Renal cortex interstitium (tissue), 15 donors: ENCODE measurements at places on chromosomes 13 and 19.

- DNase-seq = no peak
These were observed 126.9 kb downstream of the SIPA1L3 start for GRCh38 chr19:38033658-38034491.

DNA sequence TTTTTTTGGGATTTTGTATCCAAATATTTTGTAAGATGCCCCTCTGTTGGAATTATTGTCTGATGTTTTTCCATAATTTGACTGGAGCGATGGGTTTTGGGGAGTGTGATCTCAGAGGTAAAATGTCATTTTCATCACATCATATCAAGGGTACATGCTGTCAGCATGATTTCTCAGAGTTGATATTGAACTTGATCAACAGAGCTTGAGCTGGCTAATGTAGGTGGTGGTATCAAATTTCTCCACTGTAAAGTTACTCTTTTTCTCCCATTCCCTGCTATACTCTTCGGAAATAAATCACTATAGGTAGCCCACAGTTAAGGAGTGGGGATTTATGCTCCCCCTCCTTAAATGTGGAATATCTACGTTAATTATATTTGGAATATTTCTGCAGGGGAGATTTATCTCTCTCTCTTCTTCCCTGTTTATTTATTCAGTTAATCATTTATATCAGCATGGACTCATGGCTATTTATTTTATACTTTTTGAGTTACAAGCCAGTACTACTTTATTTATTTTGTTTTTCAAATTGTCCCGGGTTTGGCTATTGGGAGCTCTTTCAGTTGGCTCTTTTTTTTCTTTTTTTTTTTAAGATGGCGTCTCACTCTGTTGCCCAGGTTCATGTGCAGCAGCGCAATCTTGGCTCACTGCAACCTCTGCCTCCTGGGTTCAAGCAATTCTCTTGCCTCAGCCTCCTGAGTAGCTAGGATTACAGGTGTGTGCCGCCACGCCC, 8.8 kb downstream of the SETDB2 start:
- no peak for DNase-seq

DNA sequence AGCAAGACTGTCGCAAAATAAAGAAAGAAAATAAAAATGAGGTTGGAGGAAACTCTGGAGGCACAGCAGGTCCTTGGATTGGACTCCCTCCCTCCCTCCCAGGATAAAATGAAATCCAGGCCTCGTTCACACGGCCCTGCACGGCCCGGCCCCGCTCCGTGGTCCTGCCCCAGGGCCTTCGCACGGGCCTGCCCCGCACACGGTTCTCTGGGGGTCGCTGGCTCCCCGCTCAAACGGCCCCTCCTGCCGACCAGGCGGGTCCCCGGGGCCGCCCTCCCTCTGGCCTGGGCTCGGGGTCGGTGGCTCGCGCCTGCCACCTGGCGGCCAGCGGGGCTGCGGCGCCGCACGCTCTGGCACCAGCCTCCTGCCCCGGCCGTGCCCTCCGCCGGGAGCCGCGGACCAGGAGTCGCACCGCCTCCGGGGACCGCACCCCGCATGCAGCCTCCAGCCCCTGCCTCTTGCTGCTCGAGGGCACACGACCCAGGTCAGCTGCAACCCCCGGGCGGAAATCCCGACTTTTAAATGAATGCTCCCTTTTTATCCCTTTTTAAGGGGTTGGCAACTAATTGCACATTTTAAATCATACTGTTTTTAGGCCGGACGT, 1.5 kb upstream of the WDR18 start:
- DNase-seq = no peak

DNA sequence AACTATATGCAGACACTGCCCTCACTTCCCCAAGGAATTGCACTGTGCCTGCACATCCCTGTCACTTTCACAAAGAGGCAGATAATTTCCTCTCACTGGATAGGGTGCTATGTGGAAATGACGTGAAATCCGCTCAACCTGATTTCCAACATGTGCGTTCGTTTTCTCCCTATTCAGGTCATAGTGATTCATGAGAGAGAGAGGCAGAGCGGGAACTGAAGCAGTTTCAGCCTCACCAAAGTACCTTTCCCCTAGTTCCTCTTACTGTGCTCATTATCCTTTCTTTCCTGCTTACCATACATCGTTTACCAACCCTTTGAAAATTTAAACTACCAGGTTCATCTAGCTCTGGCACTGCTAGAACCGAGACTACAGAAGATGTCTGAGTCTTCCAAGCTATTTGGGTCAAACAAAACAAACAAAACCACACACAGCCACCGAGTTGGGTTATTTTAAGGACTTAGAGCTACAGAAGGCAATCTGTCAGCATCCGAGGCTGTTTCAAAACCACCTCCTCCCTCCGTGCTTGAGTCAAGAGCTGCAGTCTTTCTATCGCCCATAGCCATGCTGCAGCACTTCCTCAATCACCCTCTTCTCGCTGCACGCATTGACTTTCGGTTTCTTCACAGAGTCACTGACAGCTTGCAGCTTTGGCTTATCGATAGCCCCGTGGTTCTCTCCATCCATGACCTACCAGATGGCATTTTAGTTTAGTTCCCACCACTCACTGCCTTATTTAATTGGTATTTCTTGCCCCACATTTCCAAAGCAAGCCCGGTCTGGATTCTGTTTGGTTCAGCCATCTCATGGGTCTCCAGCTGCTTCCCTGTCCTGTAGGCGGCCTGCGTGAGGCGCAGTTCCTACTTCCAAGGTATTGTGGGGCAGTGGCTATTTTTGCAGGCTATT, 1395.8 kb downstream of the EFNB2 start:
- no peak for DNase-seq

DNA sequence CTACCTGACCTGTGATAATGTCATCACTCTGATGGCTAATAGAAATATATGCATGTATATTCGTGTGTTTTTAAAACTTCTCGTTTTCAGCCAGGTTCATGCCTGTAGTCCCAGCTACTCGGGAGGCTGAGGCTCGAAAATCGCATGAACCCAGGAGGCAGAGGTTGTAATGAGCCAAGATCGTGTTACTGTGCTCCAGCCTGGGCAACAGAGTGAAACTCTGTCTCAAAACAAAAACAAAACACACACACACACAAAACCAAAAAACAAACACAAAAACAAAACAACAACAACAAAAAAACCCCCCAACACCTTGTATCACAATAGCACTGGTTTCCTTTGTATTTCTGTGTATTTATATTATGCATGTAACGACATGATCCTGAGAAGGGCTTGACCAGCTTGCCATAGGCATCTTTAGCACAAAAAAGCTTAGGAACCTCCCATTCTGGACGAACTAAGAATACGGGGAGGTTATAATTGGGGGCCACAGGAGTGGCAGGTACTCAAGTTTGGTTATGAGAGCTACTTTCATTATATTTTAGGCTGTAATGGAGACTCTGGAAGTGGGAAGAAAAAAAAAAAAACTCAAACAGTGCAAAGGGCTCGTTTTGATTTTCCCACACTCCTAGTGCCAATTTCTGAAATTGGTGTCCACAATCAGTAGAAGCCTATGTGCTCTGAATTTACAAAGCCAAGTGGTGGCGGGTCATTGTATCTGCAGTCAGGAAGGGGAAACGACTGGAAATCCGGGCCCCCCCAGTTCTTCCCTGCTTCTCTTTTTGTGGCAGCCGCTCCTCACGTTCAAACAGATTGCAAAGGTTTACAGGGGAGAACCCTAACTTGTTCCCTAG, 1.2 kb upstream of the ACP7 start:
- DNase-seq = no peak

GRCh38 chr13:29758531-29759114, 91.8 kb downstream of the UBL3 start:
- DNase-seq = no peak

GRCh38 chr13:40385858-40386180, 280.6 kb downstream of the FOXO1 start:
- no peak for DNase-seq

GRCh38 chr19:10173527-10173926, 21.2 kb downstream of the DNMT1 start:
- DNase-seq = no peak

DNA sequence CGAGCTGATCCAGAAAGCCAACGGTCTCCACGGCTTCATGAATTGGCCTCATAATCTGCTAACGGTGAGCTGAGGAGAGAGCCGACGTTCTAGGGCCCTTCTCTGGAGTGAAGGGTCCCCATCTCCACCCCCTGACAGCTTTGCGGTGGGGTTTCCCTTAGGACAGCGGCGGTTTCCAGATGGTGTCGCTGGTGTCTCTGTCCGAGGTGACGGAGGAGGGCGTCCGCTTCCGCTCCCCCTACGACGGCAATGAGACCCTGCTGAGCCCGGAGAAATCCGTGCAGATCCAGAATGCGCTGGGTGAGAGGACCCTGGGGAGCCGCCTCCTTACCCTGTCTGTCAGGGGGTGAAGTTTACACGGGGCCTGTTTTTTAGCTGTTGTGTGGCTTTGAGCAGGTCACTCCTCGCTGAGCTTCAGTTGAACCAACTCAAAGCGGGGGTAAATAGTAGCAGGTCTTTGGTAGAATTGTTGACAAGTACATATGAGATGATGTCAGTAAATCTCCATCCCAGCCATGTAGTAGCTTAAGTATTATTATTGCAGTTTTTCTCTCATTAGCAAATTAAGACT, 801 bp downstream of the QTRT1 start:
- DNase-seq = no peak

DNA sequence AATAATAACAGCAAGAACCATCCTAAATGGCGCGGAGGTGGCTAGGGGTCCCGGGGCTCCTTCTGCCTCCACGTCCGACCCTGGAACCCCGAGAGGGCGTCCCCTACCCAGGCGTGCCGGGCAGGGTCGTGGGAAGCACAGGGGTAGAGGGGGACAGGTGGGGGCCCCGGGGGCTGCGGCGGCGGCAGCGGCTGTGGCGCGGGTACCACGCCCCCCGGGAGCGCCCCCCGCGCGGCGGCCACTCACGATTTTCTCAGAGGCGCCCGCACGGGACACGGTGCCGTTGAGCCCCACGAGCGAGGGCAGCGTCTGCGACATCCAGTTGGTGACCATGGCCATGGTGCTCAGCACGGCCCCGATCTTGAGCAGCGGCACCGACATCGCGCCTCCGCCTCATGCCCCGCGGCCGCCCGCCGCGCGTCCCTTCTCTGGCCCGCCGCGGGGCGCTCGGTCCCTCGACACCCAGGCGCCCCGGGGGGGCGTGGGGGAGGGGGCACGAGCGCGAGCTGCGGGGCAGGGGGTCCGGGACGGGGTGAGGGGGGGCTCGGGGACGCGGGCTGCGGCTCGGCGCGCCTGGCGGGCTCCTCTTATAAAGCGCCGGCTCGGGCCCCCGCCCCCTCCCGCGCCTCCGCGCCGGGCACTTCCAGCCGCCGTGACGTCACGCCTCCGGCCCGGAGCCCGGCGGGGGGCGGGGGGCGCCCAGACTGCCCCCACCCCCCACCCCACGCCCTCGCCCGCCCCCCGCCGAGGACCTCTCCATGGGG, 22.9 kb downstream of the OLFM2 start:
- DNase-seq = no peak

GRCh38 chr13:99327126-99327525, 19.9 kb upstream of the GPR183 start:
- no peak for DNase-seq

DNA sequence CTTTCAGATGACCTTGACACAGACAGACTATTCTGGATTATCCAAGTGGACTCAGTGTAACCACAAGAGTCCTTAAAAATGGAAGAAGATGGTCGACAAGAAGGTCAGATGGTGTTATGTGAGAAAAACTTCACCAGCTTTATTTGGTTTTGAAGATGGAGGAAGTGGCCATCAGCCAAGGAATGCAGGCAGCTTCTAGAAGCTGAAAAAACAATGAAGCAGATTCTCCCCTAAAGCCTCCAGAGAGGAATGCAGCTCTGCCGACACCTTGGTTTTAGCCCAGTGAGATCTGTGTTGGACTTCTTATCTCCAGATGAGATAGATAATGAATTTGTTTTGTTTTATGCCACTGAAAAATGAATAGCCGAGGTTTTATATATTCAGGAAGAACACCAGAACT, 501.5 kb downstream of the DCT start:
- DNase-seq = no peak

DNA sequence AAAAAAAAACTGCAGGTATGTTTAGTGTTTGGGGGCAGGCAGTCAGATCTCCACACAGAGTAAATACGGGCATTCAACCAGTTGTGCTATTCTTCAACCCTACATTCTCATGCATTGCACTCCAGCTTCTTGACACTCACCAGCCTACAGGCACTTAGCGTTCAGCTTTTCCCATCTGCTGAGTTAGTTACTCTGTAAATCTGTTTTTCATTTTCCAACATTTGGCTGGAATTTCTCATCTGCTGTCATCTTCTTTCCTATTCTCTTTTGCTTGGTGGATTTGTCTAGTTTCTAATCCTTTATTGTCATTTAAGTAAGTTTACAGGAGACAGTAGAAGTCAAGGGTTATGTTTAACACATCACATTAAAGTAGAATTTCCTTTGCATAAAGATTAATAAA, 1318.9 kb downstream of the OLFM4 start:
- no peak for DNase-seq

DNA sequence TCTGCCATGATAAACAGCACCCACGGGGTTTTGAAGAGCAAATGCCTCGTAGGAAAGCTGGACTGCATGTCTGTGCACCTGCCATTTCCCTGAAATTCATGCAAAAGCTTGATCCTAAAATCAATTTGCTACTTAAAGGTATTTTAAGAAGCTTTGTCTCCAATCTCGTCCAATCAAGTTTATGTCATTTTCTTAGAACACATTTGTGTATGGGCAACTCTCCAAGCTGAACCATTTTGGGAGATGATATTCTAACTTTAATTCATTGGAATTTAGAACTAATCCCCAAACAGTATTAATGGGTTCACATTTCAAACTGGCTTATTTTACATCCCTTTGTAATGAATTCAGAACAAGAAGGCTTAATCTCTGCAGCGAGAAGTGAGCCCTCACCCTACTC, 822 bp downstream of the ADPRHL1 start:
- DNase-seq = no peak

DNA sequence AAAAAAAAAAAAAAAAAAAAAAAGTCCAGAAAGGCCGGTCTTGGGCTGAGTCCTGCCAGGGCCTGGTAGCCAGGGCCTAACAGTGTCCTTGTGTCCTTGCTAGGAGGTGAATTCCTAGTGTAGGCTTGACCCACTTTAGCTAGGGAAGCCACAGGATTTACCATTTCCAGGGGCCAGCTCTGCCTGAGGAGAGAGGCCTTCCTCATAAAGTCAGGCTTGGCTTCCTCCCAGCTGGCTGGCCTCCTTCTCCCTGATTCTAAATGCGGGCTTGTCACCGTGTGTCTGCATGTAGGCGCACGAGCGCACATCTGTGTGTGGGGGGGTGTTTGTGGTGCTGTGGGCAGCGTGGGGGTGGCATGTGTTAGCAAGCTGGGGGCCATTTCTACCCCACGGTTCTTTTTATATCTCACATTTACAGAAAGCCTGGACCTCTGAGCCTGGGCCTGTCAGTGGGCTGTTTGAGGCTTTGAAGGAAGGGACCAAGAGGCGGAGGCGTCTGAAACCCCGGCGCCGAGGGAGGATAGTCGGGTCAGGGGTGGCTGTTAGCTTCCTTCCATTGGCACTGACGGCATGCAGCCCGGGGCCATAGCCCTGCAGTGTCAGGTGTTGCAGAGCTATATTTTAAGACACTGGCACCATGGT, 31.7 kb downstream of the IER2 start:
- DNase-seq = no peak

- DNase-seq = no peak
These were observed 48.9 kb downstream of the DNM2 start for GRCh38 chr19:10766671-10767201.

- DNase-seq = no peak
These were observed 26.3 kb downstream of the STARD13 start for GRCh38 chr13:33259296-33259695.

- DNase-seq = no peak
These were observed 277.6 kb downstream of the SLITRK6 start for GRCh38 chr13:85521657-85522056.
